ENCODE measurements at places on chromosomes 11 and 22. TPM values are rescaled to one million over a fixed set of nuclear protein-coding genes. Genes with fewer than 3 reads are reported as not detected.

- no peak for DNase-seq
Measured at GRCh38 chr22:29726106-29726505, 6.3 kb downstream of the CABP7 start.

DNA sequence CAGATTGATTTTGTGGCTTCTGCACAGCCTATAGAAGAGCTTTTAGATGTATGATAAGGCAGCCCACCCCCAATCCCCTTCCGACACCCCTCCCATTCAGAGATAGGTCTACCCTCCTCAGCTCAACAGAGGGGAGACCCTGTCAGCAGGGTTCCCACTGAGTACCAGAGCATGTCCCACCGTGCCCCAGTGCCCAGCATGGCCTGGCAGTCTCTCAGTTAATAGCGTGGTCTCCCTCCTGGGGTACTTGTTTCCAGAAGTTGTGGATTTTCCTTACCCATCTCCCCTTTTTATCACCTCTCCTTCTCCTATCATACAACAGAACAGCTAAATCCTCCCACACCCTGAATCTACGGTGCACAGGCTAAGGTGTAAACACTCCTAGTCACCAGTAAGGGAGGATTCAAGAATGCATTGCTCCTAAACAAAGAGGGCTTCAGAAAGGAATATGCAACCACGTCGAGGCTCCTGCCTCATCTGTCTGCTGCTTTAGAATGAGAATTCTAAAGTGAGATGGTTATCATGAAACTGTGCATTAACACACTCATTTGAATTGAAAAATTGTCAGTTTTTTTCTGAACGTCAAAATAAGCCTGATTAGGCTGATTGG lies 6.7 kb downstream of the PLAAT2 start:
- no peak for DNase-seq

DNA sequence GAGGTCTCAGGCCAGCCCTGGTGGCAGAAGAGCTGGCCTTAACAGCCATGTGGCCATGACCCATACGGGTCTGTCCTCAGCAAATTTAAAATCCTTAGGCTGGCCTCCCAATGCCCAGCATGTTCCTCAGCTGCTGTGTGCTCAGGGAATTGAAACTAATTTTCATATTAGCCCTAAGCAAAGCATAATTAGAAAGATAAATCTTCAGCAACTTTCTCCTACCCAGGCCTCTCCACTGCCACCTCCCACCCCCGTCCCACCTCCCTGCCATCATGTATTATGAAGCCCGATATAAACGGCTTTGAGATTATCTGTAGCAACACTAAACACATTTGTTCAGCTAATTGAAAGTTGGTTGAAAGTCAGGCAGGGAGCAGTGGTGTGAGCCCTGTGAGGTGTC lies 178.8 kb upstream of the NTM start:
- no peak for DNase-seq

DNA sequence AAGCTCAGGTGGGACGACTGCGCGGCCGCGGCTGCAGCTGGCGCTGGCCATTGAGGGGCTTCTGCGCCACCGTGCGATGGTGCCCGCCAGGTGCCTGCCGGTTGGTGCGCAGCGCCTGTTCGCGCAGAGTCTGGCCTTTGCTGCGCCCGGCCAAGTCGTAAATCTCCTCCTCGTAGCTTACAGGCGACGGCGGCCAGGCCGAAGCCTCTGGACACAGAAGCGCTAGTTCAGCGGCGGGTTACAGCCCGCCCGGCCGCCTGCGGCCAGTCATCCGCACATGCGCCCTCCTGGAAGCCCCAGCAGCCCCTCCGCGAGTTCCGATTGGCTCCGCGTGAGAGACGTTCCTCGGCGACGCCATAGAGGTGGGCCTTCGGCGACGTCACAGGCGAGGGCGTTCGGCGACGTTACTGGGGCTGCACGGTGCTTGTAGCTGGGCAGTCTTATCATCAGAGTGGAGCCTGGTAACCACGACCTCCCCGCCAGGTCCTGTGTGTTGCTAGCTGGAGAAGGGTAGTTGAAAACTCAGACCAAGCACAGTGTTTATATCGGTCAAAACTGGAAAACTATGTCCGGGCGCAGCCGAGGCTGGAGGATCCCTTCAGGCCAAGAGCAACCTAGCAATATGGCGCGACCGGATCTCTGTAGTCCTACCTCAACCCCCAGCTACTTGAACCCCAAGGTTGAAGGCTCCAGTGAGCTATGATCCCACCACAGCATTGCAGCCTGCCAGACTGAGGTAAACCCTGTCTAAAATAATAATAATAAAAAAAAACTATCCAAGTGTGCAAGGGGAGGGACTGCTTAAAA lies 265.7 kb downstream of the OR4C45 start:
- DNase-seq = no peak

DNA sequence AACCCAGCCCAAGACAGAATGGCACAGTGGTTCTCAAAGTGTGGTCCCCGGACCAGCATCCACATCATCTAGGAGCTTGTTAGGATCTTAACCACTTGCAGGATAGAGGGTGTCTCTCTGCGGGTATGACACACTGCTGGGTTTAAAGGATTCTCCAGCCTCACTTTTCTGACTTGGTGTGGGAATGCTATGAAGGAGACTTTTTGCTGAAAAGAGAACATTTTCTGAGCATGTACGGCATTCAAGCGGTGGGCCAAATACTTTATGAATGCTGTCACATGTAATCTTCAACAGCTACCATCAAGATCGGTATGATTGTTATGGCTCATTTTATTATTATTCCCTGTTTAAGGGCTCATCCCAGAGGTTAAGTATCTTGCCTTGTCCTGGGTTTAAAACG lies 1.8 kb upstream of the CD82 start:
- no peak for DNase-seq

NRGN gene
- total RNA-seq = not detected

SDF2L1 gene
- total RNA-seq = 144 TPM

Data from SK-MEL-5 (cell line).